ENCODE measurements at places on chromosomes 2 and 18.

- DNase-seq, result no peak
Measured at GRCh38 chr2:216392018-216392562, 19.8 kb upstream of the MARCHF4 start.

DNA sequence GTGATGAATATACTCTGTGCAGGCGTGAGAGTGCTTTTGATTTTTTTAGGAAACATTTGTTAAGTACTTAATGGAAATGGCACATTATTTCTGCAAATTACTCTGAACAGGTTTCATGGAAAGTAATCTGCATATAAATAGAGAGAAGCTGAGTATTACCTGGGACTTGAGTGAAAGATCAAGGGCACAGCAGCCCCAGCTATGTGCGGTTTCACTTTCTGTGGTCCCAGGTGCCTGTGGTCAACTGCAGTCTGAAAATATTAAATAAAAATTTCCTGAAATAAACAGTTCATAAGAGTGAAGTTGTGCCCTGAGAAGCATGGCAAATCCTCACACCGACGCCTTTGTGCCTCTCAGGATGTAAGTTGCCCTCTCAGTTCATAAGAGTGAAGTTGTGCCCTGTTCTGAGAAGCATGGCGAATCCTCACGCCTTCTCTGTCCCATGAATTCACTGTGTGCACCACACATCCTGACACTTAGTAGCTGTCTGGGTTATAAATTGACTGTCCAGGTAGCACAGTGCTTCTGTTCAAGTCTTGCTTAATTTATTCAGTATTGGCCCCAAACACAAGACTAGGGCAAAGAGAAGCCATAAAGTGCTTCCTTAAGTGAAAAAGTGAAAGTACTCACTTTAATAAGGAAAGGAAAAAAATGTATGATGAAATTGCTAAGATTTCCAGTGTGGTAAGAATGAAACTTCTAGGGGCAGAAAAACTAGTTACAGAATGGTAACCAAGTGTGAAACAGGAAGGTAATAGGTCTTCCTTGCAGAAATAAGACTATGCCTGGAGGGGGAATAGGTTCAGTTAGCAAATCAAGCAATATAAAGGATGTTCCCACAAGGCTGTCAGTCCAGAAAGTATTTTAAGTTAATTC is 4.3 kb upstream of the SNTG2 start:
- DNase-seq, result no peak

DNA sequence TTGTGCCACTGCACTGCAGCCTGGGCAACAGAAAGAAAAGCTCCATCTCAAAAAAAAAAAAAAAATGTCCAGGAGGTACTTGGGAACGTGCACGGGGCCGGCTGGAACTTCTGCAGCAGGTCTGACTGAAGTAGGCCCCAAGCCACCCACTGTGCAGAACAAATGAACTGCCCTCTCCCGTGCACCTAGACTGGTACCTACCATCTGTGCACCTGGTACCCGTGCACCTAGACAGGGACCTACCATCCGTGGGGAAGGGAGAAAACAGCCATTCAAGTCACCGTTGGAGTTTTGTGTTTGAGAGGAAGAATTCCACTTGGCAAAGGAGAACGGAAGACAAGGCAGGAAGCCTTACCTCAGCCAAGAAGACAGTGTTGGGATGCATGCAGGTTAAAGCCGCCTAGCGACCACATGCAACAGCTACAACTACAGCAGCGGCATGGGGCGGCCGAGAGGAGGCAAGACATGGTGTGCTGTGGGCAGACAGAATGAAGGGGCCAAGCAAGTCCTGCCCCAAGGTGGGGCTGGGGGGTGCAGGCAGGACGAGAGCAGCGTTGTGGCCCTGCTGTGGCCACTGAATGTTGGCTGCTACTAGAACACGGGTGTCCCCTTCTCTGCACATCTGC is 16.1 kb downstream of the ST3GAL5 start:
- no peak for DNase-seq

GRCh38 chr2:118686346-118686745 is 161.1 kb downstream of the EN1 start:
- no peak for DNase-seq

DNA sequence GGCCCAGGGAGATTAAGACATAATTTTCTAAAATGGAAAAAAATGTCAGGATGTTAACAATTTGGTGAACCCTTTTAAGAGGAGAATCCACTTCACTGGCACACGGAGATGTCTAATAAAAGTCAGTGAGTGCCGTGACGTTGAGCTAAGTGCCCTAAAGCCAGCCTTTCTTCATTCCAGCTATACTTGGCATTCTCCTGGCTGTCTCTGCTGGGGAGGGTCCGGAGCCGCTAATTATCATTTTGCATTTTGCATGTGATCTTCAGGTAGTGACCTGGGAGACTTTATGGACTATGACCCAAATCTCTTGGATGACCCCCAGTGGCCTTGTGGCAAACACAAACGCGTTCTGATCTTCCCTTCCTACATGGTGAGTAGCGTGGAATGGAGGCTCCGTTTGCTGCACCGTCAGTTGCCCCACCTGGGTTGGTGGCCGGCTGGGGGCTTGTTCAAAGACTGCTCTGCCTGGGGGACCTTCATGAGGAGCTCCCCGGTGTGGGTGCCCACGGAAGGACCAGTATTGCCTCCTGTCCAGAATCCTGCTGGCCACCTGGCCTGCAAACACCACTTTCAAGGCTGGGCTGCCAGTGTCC is 101.7 kb downstream of the CABLES1 start:
- no peak for DNase-seq

DNA sequence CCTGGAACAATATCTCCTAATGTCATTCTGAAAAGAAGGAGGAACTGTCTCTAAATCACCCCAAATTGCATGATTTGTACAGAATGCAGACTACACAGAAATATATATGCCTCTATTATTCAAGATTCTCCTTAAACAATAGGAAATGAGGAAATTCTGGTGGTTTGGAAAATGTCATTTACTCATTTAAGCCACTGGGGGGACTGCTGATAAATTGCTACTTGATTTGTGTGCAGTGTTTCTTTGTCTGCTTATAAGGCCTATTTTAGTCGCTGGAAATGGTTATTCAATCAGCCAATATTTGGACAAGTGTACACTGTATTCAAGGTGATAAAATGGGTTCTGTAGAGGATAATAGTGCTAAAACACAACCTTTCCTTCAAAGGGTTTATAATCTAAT is 801.9 kb upstream of the CELF4 start:
- no peak for DNase-seq

- peak; percentile 43 for DNase-seq
Measured at GRCh38 chr2:172329774-172330671, 97.4 kb upstream of the ITGA6 start.

DNA sequence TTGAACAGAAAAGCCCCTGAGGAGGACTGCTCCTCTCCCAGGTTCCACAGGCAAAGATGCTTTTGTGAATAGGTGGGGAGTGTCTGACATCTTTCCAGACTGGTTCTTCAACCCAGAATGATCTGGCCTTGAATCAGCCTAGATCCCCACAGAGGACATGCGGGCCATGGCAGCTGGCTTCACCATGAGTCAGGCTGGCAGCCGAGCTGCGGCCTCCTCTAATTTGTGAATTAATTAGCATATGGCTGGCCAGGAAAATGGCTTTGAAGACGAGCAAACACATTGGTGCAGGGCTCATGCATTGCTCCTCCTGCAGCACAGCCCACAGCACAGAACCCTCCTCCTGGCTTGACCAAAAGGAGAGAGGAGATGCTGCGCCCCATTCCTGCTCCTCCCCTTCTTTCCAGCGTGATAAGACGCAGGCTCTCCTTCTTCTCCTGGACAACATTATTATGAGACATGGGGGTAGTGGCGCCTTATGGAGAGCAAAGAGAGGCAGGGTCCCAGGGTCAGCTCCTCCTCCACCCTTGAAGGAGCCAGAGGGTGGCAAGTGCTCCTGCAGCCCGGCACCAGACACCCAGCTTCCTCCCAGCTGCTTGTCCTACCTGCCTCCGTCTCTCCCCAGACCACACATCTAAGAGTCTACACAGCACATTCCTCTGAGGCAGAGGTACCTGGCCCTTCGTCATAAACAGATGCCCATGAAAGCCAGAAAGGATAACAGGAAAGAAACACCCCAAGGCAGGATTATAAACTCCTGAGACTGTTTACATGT is 66.7 kb downstream of the EDAR start:
- no peak for DNase-seq

- DNase-seq, result no peak
Measured at GRCh38 chr2:1521878-1522830, 108.9 kb downstream of the TPO start.

DNA sequence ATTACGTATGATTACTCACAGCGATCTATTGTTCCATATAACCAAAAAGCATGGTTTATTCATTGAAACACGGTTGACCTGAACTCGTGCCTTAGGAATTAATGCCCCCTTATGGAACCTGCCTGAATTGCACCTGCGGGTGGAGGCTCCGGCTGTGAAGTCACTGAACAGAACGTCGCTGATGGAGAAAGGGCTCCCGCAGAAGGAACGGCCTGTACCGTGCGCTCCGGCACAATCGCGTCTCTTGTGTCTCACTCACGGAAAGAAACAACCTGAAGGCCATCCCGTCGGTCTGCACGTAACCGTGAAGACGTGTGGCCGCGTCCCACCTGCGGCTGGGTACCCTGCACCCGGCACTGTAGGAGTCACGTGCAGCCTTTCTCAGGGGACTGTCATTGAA is 133.1 kb downstream of the NFATC1 start:
- DNase-seq, result peak; percentile 0

- DNase-seq, result no peak
Measured at GRCh38 chr18:1438458-1438910, 533.8 kb downstream of the ADCYAP1 start.

GRCh38 chr2:218811382-218811781 is 20.2 kb downstream of the PRKAG3 start:
- DNase-seq, result no peak

DNA sequence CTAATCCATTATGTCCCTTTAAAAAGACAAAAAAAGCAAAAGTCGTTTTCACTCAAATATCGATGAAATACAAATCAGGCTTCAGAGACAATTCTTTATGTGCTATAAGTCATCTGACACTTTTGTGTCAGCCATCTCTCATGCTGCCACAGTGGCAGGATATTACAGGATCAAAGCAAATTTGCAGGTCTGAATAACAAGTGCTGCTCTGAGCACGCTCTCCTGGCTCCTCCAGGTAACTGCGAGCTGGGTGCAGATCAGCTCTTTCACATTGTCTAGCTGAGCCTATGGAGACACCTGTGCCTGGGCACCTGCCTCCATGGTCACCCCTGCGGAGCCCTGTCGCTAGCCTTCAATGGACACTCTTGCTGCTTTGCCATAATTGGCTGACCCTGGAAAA is 250.2 kb upstream of the RAB12 start:
- no peak for DNase-seq

GRCh38 chr2:100940766-100941645 is 61.1 kb upstream of the RPL31 start:
- DNase-seq, result no peak

DNA sequence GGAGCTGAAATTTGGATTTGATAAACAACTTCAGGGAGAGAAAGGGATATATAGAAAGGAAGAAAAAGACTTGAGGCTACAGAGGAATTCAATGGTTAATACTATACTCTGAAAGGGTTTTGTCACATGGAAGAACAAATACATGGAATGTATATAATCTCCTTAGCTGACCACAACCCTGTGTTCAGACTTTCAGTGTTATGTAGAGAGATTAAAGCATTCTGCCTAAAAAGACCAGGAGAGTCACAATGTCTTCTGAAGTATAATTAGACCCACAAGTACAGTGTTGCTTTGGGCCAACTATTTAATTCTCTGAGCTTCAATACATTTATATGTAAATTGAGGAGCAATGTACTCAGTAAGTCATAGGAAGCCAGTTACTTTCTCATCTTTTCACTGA is 123.8 kb upstream of the FSHR start:
- no peak for DNase-seq

DNA sequence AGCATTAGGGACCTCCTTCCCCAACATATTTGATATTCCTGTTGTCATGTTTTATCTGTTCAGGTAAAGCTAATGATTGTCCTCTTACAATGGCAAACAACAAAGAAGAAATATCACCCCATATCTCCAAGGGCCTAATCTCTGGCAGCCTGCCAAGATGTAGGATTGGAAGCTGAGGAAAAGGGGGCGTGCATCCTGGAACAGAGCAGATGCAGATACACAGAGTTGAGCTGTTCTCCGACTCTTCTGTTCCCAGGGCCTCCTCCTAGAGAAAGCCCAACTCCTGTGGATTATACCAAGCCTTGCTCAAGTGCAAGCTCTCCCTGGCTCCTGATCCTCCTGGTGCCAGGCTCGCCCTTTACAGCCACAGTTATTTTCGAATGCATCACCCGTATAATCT is 35.2 kb upstream of the CD207 start:
- DNase-seq, result peak; percentile 27

All from NCI-H1105 (cell line).